ENCODE measurements at places on chromosomes 2 and 18. TPM values are rescaled to one million over a fixed set of nuclear protein-coding genes. Genes with fewer than 3 reads are reported as not detected.
A peak's percentile ranks its signal among the peaks of the same experiment; 100 is the strongest.

GRCh38 chr2:44655401-44655864, 286.1 kb upstream of the SIX3 start:
- DNase-seq, result no peak

HS1BP3 gene
- polyA plus RNA-seq, result 29.8 TPM

GRCh38 chr2:23503097-23503496, 118.1 kb downstream of the KLHL29 start:
- peak; percentile 32 for DNase-seq

GRCh38 chr2:109231428-109231827, 102.4 kb downstream of the SH3RF3 start:
- no peak for DNase-seq

MREG gene
- 0.36 TPM for polyA plus RNA-seq

GRCh38 chr2:31083234-31083993, 54.8 kb downstream of the GALNT14 start:
- no peak for DNase-seq

PSMA8 gene
- polyA plus RNA-seq, result 0.05 TPM

SLC8A1 gene
- polyA plus RNA-seq, result 41.8 TPM

EVA1A gene
- 0.66 TPM for polyA plus RNA-seq

LINC00305 gene
- polyA plus RNA-seq, result not detected

LRRTM4 gene
- polyA plus RNA-seq, result 0.09 TPM

RNF103 gene
- 39.3 TPM for polyA plus RNA-seq

DNA sequence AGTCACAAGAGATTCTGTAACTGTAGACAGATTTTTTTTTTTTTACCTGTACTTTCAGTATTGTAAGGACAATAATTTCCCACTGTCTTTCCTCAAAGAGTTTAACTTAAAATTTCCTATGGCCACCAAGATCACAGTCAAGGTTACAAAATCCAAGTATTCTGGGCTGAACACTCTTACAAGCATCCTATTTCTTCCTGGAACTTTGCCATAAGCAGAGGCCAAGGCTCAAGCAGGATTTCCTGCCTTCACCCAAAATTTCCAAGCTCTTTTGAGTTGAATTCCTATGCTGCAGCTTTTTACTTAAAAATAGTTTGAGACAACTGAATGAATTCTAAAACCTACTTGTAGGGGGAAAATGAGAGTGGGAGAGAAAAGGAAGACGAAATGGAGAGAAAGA, 299.4 kb downstream of the ZNF516 start:
- DNase-seq, result no peak

GRCh38 chr2:166867874-166868514, 20.3 kb upstream of the XIRP2 start:
- DNase-seq, result no peak

GRCh38 chr2:165902934-165903333, 50.6 kb downstream of the TTC21B start:
- no peak for DNase-seq

RTP5 gene
- polyA plus RNA-seq, result 0.05 TPM

- peak; percentile 91 for DNase-seq
Measured at GRCh38 chr2:9378433-9379390, 44.6 kb downstream of the ITGB1BP1 start.

- DNase-seq, result no peak
Measured at GRCh38 chr2:126643431-126643830, 12.5 kb upstream of the GYPC start.

SGPP2 gene
- polyA plus RNA-seq, result 4.7 TPM

DNA sequence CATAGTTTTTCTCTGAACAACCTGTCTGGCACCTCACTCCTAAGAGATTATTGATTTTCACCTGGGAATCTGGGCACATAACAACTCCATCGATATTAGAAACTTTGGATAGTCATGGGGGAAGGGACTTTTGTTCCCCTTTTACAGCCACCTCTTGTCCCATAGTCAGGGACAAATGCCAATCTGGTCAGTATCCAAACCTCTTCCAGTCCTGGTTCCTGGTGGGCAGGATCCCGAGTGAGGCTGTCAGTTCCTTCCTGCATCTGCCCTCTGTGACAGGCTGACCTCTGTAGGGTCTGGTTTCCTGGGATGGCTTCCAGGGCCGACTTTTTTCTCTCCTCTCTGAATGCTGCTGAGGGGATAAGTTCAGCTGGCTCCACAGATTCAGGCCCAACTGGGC, 11.0 kb downstream of the KIF5C start:
- DNase-seq, result no peak

- DNase-seq, result peak; percentile 23
Measured at GRCh38 chr18:36828157-36828629, 609 bp downstream of the TPGS2 start.

DNA sequence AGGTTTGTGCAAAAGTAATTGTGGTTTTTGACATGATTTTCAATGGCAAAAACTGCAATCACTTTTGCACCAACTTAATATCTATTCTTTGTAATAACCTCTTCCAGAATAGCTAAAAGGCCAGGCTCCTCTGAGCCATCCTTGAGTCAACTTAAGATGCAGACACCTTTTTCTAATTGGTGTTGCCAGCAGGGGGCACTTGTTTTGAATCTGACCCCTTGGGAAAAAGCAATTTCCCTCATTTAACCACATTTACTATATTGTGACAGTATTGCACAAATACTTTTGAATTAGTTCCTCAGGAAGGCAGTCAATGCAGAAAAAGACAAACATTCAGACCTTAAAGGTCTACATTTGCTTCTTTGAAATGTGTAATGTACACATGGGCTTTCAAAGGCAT, 78.6 kb upstream of the GALNT5 start:
- DNase-seq, result no peak

CLEC4F gene
- polyA plus RNA-seq, result 0.36 TPM

APCDD1 gene
- 18.2 TPM for polyA plus RNA-seq

- no peak for DNase-seq
Measured at GRCh38 chr2:110877031-110877827, 144.9 kb downstream of the ACOXL start.

DNA sequence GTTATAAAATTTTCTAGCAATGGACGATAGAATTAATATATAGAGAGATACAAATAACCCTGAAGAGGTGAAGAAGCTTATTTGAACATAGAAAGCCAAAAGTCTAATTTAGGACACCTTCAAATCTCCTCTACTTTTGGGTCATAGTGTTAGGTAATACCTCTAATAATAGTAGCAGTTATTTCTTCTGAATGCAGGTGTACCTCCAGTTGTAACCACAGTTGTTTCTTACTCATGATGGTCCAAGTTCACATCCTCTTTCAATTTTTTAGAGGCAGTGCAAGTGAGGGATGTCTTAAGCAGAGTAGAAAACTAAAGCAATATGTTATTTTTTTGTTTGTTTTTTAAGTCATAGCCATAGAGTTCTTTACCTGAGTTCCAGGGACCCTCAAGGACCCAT, 429.5 kb downstream of the CCDC85A start:
- DNase-seq, result no peak

GRCh38 chr2:222352981-222353380, 54.2 kb upstream of the PAX3 start:
- no peak for DNase-seq

AQP4 gene
- 5.1 TPM for polyA plus RNA-seq

DNA sequence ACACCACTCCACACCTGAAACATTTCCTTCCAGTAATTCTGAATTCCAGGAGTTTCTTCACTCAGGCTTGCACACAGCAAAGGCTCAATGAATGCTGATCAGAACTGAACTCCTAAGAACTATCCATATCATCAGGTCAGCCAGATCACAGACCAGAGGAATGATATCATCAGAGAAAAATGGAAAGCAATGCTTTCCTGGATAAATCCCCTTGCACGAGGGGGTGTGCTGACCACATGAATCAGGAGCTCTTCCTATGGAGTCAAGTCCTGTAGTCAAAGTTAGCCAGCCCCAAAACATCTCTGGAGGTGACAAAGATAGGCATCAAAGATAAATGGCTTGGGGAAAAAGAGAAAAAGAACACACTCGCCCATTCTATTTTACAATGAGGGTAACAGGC, 83.8 kb upstream of the ACVR2A start:
- no peak for DNase-seq

- DNase-seq, result no peak
Measured at GRCh38 chr18:80006724-80007123, 18.4 kb upstream of the TXNL4A start.

- no peak for DNase-seq
Measured at GRCh38 chr18:78713069-78713468, 266.5 kb upstream of the SALL3 start.

DNA sequence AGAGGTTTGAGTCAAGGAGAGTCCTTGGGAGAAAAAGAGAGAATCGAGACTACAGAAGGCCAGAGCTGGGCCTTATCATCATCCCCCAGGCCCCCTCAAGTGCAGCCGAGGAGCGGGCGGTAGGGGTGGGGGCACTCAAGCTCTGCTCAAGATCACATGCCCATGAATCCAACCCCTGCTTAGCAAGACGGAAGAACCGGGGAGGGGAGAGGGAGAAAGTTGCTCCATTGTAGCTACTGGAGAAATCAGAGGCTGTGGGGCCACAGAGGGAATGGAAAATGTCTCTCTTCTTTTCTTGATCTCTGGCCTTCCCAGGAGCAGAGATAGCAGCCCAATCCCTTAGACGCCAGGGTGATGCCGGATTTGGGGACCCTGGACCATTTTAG, 14.6 kb downstream of the SLC4A3 start:
- peak; percentile 41 for DNase-seq

CACNB4 gene
- 0.25 TPM for polyA plus RNA-seq

GBX2 gene
- not detected for polyA plus RNA-seq

GRCh38 chr2:42868096-42868495, 75.7 kb upstream of the HAAO start:
- DNase-seq, result no peak

DNA sequence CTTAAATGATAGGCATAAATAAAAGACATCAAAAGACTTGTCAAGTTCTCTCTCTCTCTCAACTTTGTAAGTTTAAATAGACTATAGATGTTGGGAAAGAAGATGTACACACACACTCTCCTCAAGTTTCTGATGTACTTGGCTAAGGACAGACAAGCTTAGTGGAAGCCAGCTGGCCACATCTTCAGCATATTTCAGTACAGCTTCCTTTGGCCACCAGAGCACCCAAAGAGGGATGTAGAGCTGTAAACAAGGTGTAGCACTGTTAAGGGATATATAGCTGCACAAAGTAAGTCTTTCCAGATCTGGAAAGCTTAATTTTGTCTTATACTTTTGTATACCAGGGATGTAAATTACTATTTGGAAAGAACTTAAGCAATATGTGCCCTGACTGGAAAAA, 64.3 kb upstream of the MSTN start:
- DNase-seq, result no peak

LRP2 gene
- 0.16 TPM for polyA plus RNA-seq

TMEM185B gene
- 13.2 TPM for polyA plus RNA-seq

- peak; percentile 93 for DNase-seq
Measured at GRCh38 chr18:79402977-79403722, 7.4 kb downstream of the NFATC1 start.

GRCh38 chr2:84969511-84970209, 1.3 kb upstream of the KCMF1 start:
- no peak for DNase-seq

DNA sequence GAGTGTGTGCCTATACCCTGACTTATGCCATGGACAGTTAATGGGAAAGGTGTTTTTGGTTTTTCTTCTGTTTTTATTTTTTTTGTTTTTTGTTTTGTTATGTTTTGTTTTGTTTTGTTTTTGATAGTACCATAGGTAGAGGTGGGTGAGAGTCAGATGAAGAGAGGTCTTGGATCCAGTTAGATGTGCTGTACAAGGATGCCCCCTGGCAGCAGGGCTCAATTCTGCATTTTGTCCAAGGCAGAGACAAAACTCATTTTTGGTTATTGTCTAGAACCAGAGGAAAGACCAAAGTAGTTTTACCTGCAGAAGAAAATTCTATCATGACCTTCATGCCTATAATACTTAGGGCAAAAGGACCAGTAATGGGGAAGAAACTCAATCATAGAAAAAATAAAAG, 48.5 kb downstream of the SLC5A7 start:
- no peak for DNase-seq

GRCh38 chr2:6986912-6987361, 69.7 kb downstream of the RNF144A start:
- peak; percentile 43 for DNase-seq

DNA sequence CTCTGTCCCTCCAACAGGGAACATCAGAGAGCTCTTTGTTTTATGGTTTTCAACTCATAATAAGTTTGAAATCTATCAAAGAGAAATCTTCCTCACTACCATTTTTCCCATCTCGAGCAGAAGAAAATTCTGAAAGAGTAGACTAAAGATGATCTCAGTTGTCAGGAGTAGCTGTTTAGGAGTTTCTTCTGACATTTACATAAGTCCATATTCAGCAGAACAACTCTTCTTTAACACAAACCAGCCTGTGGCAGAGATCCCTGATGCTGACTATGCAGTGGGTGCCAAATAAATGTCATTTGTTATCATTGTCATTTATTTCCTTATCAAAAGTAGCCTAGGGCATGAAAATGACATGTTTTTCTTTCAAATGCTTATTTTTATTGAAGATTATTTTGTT, 380.7 kb downstream of the MBD2 start:
- DNase-seq, result no peak

DNA sequence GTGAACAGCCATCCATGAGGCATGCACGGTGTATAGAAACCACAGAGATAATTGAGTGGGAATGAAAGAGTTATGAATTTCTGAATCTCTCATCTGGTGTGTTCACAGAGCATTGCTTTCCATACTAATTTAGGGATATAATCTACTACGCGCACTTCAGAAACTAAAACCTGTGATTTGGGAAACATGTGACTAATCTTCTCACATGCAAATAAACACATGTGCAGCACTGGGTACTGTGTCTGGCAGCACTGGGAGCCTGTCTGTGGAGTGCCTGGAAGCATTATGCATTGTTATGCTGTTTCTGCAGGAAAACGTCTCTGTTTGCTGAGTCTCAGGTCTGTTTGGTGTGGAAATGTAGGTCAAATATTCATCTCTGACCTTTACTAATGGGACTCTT, 287.3 kb downstream of the CMPK2 start:
- DNase-seq, result no peak

DNA sequence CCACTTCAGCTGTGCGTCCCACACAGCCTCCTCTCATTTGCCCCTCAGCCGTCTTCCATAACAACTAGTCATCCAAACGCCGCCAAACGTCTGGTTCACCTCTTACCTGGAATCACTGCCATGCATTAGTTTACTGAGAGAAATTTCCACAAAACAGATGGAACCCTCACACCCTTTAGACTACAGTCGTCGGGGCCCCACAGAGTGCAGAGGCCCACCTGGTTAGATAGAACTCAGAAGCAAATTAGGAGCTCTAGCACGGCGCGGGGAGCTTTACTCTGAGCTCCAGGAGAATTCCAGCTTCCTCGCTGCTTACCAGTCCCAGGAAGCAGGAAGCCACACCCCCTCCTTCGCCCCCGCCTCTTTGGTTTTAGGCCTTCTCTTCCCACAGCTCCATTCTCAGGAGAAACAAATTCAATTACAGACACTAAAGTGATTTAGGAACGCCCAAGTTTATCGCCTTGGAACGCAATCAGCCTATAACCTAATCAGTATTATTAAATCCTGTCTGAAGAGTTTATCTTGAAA, 9.4 kb downstream of the RNU2-63P start:
- no peak for DNase-seq

GRCh38 chr2:30886080-30886479, 78.8 kb upstream of the CAPN13 start:
- no peak for DNase-seq

All from right cardiac atrium (tissue), 5 donors.